Stimulated activated CD8-positive, alpha-beta memory T cell treated with anti-CD3 and anti-CD28 coated beads, Interleukin-4, amount 100 ng/mL, for 1 hour (primary cell): ENCODE measurements at places on chromosomes 4 and X.

GRCh38 chr4:178480105-178480504 lies 1037.9 kb upstream of the AGA start:
- DNase-seq, result no peak

GRCh38 chrX:154605566-154605965 lies 13.5 kb downstream of the CTAG1B start:
- DNase-seq, result no peak

GRCh38 chrX:123961268-123962005 lies at the start of gene STAG2:
STAG2 (plus strand) TSS chrX:123961706; CDS start chrX:124022628, 60,922 bp downstream.
- no peak for DNase-seq

GRCh38 chrX:41722816-41723618 lies 964 bp upstream of the GPR82 start:
- DNase-seq, result no peak

- no peak for DNase-seq
These were observed 24.3 kb downstream of the SHROOM3 start for GRCh38 chr4:76459291-76459723.

DNA sequence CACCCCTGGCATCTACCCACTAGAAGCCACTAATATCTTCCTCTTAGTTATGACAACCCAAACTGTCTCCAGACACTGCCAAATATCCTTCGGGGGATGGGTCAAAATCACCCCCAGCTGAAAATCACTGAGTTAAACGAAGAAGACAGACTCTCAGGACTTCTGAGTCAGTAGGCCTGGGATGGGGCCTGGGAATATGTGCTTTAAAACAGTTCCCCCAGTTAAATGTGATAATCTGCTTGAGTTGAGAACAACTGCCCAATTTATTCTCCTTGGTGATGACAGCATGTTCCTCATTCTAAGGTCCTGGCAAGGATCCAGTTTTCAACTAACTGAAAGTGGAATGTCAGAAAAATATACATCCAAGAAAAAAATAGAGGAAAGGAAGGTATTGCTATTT lies 52.4 kb downstream of the CBLL2 start:
- no peak for DNase-seq

DNA sequence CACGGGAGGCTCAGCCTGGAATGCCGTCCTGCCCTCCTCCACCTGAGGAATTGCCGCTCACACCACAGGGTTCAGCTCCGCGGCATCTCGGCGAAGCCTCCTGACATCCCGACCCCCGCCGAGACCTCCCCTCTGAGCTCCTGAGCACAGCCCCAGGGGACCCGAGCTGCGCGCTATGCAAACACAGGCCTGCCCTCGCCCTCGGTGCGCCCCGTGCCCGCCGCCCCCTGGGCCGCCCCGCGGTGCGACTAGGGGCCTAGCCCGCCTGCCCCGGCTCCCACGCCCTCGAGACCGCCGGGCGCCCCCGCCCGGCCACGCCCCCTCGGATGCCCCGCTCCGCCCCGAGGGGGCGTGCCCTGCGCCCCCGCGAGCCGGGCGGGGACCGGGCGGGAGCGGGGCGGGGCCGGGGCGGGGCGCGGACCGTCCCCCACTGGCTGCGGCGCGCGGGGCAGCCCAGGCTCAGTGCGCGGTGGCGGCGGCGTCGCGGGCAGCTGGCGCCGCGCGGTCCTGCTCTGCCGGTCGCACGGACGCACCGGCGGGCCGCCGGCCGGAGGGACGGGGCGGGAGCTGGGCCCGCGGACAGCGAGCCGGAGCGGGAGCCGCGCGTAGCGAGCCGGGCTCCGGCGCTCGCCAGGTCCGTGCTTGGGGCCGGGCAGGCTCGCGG lies at the start of gene FGFR3:
Gene FGFR3 (plus strand): TSS at position 462 of the 664 bp plus-strand sequence. CDS start 642 bp downstream, outside the sequence.
- DNase-seq, result no peak

- DNase-seq, result no peak
These were observed 23.6 kb upstream of the GPRASP1 start for GRCh38 chrX:102627640-102628039.

DNA sequence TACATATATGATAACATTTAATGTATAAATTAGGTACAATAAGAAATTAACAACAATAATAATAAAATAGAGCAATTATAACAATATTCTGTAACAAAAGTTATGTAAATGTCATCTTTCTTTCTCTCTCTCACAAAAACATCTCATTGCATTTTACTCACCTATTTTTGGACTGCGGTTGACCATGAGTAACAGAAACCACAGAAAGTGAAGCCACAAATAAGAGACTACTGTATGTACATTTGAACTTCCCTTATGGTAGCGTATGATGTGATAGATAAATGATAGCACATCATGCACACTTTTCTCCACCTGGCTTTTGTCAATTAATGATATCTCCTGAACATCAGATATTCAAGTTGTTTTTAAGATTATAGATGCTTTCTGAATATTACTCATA lies 80.5 kb downstream of the HNRNPD start:
- DNase-seq, result no peak

GRCh38 chr4:30776921-30777415 lies 56.8 kb downstream of the PCDH7 start:
- no peak for DNase-seq

GRCh38 chrX:11438767-11439166 lies 145.6 kb downstream of the AMELX start:
- DNase-seq, result no peak

GRCh38 chrX:123878252-123878721 lies 18.4 kb downstream of the XIAP start:
- DNase-seq, result no peak

- DNase-seq, result no peak
These were observed 18.4 kb downstream of the PRPS1 start for GRCh38 chrX:107646735-107647134.

- no peak for DNase-seq
These were observed 680.1 kb upstream of the GRIA3 start for GRCh38 chrX:122504026-122504425.

GRCh38 chr4:1294891-1295290 lies 5.2 kb downstream of the MAEA start:
- no peak for DNase-seq

DNA sequence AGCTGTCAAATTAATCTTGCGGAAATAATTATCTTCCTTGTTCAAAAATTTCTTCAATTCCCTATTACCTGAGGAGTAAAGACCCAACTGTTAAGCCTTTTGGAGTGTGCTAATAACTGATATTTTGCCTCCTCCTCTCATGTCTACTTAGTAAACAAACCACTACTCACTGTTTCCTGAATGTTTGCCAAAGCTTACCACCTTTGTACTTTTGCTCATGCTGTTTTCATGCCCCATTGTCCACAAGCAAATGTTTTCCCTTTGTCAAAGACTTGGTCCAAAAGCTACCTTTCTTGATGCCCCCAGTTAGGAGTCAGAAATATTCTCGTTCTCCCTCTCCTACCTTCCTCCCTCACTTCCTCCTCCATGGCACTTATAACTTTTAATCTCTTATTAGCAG lies 226.1 kb downstream of the ENOX2 start:
- no peak for DNase-seq

DNA sequence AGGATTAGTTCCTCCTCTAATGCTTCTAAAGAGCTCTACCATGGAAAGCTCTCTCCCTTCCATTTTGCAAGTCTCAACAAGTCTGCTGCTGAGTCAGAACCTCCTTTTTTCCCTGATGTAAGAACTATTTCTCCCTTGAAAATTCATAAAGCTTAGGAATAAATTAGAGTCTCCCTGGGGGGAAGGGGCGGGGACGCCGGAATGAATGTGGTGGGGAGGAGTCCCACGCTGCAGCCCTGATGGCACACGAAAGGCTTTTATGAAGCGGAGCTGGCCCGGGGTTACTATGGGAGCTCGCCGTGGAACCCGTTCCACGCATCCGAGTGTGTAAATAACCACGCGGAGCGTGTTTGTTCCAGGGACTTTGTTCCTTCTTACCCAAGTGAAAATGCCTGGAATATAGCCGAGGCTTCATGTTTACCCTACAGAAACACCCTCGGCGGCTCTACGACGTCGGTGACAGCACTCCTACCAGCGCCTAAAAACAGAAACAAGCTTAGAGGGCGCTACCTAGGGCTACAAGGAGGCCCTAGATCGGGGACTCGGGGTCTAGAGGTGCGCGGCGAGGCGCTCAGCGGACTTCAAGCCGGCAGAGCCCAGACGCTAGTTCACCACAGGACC lies 923 bp upstream of the CPEB2 start:
- peak; percentile 15 for DNase-seq

GRCh38 chrX:13778916-13779315 lies 38.0 kb downstream of the GPM6B start:
- no peak for DNase-seq

DNA sequence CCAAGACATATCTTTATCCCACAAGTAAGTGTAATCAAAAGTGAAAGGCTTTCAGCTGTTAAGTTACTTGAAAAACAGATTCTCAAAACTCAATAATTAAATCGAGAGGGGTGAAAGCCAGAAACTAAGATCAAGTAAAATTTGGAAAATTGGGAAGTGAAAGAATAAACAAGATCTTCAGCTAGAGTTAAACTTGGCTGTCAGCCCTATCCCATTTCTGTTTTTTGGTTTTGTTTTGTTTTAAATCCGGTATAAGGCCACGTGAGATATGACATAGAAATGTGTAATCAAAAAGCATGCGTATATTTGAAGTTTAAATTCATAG lies 856.8 kb downstream of the STIM2 start:
- DNase-seq, result no peak

GRCh38 chr4:62288808-62289541 lies 1088.8 kb downstream of the ADGRL3 start:
- DNase-seq, result no peak

GRCh38 chrX:11567528-11568220 lies 98.0 kb downstream of the ARHGAP6 start:
- no peak for DNase-seq

- DNase-seq, result no peak
These were observed at the start of gene GABRA4 for GRCh38 chr4:46993075-46994006. GABRA4 (minus strand) TSS chr4:46993581; CDS start chr4:46993424, 157 bp downstream.

GRCh38 chr4:155426953-155427352 lies 50.2 kb upstream of the MAP9 start:
- no peak for DNase-seq

DNA sequence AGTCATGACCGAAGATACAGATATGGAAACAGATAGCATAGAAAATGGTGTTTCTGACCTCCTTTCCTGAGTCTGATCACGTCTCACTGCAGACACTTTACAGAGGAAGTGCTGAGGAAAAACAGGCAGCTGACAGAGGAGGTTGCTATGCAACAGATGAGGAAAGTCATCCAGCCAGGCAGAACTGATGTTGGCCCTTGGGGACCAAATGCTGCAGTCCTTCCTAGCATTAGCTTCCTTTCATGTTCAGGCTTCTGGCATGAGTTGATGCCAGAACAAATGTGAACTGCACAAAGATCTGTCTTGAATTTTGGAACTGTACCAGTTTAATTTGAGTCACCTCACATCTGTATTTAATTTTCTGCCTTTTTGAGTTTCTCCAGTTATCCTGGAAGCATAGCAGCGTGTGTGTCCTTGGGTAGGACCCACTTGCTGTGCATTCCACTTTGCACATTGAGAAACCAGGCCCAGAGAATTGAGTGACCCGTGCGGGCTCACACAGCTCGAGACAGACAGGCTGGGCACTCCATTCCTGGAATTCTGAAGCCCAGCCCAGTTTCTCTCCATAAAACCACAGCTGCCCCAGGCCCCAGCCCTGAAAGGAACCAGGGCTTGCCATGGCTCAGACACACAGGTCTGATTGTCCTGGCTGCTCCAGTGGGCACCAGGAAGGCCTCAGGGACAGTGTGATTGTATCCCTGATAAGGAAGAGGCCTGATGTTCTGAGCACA lies 1.4 kb upstream of the MAGED1 start:
- no peak for DNase-seq

DNA sequence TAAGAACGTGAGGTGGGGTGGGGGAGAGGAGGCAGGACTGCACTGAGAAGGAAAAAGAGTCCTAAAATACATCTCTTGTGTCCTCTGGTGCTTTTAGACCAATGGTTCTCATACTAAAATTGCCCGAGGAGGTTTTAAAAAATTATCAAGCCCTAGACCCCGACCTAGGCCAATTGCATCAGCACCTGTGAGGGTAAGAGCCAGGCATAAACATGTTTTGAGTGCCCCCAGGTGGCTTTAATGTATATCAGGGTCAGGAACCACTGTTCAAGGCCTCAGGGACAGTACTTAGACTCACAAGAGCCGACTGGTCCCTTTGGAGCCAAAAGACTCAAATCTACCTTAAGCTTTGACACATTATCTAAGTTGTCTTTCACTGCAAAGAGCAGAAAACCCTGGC lies 37.5 kb upstream of the TMEM150C start:
- no peak for DNase-seq

DNA sequence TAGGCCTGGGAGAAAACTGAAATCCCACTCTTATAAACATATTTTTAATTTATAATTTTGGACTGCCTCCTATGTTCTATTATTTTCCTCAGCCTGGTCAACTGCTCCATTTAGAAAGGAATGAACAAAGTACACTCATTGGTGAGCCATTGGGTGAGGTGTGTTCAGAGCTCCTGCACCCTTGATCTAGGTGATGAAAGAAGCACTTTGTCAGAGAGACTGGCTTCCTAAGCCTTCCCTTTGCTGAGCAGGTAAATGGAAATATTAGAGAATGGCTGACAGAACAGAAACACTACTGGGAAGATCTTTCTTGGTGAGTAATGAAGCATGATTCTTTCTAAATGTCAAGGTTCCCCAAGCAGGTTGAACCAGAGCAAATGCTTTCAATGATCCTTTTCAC lies 19.0 kb upstream of the ARHGAP24 start:
- DNase-seq, result no peak

- DNase-seq, result no peak
These were observed 613.4 kb upstream of the NR3C2 start for GRCh38 chr4:149055624-149056023.

DNA sequence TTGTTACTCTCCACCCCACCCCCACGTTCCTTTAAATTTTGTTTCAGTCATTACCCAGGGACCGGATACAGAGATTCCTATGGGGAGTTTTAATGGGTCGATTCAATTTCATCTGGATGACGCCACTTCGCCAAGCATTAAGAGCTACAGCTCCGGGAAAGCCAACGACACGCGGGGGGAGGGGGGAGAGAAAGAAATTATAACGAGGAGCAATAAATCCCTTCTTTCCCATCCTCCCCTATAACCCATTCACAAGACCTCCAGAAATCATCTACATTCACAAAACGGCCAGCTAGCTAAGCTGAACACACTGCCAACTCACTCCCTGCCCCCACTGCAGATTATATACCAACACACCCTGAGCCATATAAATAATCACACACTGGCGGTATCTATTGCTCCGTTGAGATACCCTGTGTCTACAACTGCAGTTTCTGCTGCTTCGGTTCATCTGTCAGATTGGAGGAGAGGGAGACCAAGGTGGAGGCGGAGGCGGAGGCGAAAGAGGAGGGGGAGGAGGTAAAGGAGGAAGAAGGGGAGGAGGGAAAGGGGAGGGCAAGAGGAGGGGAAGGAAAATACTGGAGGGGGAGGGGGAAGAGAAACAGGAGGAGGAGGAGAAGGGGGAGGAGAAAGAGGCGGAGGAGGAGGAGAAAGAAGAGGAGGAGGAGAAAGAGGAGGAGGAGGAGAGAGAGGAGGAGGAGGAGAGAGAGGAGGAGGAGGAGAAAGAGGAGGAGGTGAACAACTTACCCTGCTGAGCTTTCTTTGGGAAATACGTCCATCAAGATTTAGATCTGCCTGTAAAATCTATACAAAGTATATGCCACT lies 113.9 kb upstream of the VAMP7 start:
- no peak for DNase-seq
